ENCODE measurements at places on chromosomes 11 and 22.

- DNase-seq, result peak; percentile 65
Observed at GRCh38 chr22:46050451-46050845, 73.5 kb upstream of the WNT7B start.

- peak; percentile 69 for DNase-seq
Observed at GRCh38 chr22:35312198-35313059, 12.7 kb downstream of the TOM1 start.

- DNase-seq, result no peak
Observed at GRCh38 chr11:21794306-21794705, 398.6 kb upstream of the ANO5 start.

- no peak for DNase-seq
Observed at GRCh38 chr11:22807855-22808570, 21.6 kb downstream of the SVIP start.

- DNase-seq, result no peak
Observed at GRCh38 chr11:27281740-27282590, 81.0 kb downstream of the CCDC34 start.

GRCh38 chr11:30282289-30282631 lies 40.6 kb upstream of the ARL14EP start:
- DNase-seq, result no peak

DNA sequence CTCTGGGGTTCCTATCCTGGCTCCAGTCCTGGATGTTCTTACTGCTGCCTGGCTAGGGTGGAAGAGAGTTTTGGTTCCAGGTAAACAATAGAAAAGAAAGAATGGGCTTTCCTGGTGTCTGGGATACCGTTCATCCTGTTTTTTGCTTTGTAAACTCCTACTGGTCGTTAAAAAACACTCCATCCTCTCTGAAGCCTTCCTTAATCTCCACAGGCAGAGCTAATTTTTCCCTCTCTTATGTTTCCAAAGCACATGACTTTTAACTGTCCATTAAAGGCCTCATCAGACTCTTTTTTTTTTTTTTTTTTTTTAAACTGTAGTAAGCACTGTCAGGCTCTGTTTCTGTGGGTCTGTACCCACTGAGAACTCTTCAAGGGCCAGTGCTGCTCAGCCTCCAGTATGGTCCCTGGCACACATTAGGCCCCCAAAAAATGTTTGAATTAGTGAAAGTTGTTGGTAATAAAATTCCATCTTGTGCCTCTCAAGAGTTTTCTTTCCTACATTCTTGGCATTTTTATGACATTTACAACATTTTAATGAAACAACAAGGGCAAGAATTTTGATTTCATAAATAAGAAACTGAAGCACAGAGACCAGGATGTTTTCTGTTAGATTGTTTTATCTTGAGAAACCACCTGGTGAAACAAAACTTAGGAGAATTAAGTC lies 104.2 kb downstream of the TEAD1 start:
- DNase-seq, result no peak

DNA sequence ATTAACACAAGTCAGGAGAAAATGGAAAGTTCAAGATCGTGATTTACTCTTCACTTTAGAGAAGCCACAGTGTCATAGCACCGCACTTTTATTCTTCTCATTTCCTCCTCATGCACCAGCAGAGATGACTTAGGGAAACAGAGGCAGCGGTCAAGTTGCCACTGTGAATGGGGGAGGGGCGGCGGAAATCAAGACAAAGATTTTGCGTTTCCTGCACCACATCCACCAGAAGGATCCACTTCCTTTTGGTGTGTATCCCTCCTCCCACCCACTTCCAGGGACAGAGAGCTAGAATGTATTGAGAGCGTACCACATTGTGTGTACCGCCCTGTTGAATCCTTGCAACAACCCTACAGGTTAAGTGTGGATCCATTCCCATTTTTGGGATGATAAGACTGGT lies 21.8 kb downstream of the TSPAN18 start:
- no peak for DNase-seq

DNA sequence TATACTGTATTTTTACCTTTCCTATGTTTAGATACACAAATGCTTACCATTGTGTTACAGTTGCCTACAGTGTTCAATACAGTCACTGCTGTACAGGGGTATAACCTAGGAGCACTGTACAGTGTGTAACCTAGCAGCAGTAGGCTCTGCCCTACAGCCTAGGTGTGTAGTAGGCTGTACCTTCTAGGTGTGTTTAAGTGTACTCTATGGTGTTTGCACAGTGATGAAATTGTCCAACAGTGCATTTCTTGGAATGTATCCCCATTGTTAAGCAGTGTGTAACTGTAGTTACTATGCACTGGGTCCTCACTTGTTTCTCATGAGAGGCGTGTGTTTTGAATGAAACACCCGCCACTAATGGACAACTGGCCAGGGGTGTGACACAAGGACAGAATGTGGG lies 269.0 kb downstream of the OPCML start:
- DNase-seq, result no peak

Measured in suprapubic skin (tissue), 4 donors.